ENCODE measurements at places on chromosomes 6 and 20. TPM values are rescaled to one million over a fixed set of nuclear protein-coding genes. Genes with fewer than 3 reads are reported as not detected.
A peak's percentile ranks its signal among the peaks of the same experiment; 100 is the strongest.

DNA sequence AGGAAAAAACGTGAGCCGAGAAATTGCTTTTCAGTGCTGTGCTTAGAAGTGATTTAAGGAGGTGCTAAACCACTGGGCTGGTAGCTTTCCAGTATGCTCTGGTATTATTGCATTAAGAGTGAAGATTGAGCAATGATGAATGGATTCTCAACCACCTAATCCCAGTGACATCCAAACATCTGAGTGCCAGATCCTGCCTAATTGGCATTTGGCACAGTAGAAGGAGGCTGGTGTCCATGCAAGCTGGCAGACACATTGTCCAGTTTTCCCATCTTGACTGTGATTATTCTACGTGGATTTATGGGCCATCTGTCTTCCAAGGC is 398.0 kb upstream of the PLCB4 start:
- DNase-seq: no peak

- no peak for DNase-seq
Measured at GRCh38 chr6:48747471-48747870, 636.5 kb upstream of the PTCHD4 start.

DNA sequence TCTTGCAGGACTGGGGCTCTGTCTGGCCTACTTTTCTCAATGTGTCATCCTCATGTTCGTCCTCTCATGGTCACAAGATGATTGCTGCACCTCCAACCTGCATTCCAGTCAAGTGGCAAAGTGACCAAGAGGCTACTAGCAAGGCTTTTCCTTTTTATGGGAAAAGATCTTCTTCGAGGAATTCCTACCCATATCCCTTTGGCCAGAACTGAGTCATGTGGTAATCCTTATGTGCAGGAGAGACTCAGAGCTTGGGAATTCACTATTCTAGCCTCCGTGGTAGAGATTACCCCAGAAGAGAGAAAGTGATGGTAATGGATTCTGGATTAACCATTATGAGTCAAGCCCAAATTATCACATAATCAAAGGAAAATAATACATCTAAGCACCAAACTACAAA is 162.7 kb downstream of the KCNQ5 start:
- no peak for DNase-seq

DNA sequence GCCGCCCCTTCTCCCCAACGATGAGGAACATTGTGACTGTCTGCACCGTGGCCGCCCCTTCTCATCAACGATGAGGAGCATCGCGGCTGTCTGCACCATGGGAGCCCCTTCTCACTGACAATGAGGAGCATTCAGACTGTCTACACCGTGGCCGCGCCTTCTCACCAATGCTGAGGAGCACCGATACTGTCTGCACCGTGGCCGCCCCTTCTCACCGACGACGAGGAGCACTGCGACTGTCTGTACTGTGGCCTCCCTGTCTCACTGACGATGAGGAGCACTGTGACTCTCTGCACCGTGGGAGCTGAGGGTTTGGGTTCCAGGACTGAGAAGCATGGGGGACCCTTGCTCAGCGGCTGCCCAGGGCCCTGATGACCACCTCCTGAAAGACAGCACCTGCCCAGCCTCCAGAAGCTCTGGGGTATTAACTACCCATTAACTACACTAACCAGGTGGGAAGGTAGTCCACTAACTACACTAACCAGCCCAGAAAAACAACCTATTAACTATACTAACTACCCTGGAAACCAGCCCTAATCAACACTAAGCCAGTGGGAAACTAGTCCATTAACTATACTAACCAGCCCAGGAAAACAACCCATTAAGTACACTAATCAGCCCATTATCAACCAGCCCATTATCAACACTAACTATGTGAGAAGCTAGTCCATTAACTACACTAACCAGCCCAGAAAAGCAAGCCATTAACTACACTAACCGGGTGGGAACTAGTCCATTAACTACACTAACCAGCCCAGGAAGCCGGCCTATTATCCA is 116.9 kb downstream of the TAF4 start:
- no peak for DNase-seq

DNA sequence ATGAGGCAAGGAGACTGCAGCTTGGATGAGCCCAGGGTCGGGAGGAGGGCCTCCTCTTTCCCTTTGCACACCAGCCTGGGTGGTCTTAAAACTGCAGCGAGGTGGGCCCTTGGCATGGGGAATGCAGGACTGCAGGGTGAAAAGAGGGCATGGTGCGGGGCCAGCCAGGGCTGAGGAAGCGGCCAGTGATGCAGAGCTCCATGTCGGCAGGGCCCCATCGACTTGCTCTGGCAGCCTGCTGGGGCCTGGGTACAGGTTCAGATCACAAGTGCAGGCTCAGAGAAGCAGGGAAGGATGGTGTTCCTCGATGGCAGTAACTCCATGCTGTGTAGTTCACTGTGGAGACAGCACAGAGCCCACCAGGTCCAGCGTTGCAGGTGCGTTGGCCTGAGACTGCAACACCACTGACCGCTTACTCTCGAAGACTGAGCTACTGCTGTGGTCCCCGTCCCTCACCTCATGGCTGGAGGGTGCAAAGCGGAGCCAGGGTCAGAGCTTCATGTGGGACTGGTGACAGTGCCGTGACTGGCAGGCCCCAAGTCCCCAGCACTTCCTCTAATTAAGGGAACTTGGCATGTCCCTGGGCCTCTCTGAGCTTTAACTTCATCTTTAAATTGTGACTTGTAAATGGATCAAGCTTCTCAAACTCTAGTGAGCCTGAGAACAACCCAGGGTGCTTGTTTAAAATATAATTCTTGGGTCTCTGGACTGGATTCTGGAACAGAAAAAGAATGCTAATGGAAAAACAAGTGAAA is 223.2 kb downstream of the SYNDIG1 start:
- DNase-seq: no peak

- no peak for DNase-seq
Measured at GRCh38 chr6:24060982-24061754, 64.8 kb upstream of the NRSN1 start.

DNA sequence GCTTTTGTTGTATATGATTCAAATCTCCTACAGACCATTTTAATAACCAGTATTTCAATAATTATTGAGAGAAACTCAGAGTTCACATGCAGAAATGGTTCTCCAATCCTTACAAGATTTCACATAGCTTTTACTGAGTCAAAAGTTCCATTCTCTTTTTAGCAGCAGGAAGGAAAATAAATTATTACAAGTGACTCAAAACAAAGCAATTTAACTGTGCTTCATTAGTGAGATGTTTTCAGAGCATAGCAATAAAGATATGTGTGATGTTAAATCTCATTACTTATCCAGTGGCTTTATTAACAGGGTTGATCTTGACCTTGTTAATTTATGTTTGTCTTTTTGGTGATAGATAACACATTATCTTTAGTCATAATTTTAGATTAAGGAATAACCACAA is 22.0 kb downstream of the KIF13A start:
- DNase-seq: peak; percentile 73

DNA sequence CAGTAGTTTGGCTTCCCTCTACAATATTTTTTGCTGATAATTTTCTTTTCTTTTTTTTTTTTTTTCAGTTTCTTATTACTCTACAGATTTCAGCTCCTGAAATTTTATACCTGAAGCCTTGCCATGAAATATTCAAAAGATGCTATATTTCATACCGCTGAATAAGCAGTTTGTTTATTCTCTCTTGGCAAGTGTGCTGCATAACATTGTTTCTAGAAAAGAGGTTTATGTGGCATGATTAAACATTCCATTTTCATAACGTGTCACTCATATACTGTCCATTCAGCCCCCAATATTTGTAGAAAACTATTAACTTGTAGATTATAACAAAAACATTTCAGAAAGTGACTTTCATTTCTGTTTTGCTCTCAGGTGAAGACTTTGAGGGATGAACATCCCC is 174.4 kb upstream of the NOX3 start:
- DNase-seq: no peak

DNA sequence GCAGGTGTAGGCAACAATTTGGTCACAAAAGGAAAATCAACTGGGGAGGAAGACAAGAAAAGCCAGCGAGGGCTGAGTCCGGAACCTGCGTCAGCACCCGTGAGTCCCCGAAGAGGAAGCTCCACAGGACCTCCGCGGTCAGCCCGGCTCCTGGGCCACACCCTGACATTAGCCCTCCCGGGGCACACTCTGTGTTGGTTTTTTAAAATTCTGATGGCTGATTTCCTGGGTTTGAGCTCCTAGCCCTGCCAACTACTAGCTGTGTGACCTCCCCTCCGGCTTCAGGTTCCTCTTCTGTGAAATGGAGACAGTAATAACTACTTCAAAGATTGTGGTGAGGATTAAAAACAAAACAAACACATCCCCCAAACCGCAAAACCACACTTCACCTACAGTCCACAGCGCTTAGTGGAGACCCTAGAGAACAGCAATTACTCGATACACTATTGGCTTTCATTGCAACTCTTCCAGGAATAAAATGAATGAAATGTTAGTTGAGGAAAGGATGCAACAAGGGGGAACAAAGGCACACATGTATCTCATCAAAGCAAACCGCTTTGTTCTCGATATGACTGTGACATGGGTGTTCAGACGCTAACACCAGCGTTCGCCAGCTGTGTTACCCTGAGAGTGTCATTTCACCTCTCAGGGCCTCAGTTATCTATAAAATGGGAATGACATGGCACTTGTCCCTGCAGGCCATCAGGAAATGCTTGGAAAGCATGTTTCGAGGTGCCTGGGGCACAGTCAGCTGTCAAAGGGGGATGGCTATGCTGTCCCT is 985 bp downstream of the ZBP1 start:
- peak; percentile 7 for DNase-seq

- no peak for DNase-seq
Measured at GRCh38 chr6:122361314-122361979, 38.0 kb upstream of the HSF2 start.

DNA sequence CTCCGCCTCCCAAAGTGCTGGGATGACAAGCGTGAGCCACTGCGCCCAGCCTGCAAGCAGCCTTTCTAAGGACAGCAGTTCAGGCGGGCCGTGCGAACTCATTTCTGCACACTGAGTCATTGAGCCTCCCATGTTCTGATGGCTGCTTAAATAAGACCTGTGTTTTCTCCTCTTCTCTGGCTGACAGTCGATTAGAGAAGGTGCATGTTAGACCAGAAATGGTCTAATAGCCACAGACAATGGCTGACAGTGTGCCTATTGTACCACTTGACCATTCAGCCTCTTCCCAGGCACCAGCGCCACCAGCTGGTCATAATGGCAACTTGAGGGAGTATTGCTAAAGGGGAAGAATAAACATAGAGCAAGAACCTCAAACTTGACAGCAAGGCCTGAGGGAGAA is 6.2 kb downstream of the CST11 start:
- DNase-seq: peak; percentile 82

GRCh38 chr20:24309596-24309995 is 159.8 kb upstream of the SYNDIG1 start:
- no peak for DNase-seq

GRCh38 chr6:2055143-2055542 is 190.3 kb downstream of the GMDS start:
- DNase-seq: no peak

DNA sequence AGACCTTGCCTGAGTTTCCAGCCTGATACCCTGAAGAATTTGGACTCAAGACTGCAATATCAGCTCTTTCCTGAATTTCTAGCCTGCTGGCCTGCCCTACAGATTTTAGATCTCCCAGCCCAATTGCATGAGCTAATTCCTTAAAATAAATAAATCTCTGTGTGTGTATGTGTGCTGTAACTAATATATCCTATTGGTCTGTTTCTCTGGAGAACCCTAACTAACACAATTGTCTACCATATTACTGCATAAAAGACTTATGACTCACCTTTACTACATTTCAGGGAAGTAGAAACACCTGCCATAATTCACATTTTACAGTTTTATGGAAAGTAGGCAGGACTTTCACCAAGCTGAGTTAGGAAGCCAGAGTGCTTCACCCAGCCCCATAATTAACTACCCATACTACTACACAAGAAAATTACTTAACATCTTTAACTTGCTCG is 90.7 kb upstream of the BEND6 start:
- DNase-seq: peak; percentile 40

DNA sequence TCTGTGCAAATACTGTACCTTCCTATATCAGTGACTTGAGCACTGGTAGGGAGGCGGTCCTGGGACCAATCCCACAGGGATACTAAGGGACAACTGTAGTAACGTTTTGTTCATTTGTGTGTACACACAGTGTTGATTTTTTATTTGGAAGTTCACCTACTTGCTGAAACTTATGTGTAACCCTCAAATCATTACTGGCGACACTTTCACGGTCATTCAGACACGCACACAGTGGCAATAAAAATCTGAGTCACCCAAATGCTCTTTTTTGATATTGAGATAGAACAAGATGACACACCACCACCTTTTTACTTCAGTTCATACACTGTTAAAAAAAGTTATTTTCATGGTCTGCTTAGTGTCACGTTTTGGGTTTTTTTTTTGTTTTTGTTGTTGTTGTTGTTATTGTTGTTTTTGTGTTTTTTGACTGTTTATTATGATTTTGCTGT is 79.8 kb downstream of the QKI start:
- no peak for DNase-seq

DNA sequence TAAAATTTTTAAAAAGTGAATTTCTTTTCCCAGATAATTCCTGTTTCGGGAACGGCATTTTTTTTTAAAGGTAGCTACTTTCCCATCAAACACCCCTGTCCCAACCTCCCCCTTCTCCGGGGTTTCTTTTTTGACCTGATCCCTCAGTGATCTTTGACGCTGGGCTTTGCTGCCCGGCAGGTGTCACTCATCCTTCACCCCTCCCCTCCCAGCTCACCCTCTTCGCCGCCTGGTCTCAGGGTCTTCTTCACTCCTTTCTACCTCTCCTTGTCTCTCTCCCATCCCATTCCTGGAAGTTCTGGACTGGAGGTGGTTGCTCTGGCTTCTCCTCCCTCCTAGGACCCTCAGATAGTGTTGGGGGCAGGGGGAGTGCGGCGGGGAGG is 329 bp upstream of the GPR6 start:
- no peak for DNase-seq

GRCh38 chr20:13758884-13759283 is 25.8 kb downstream of the ESF1 start:
- no peak for DNase-seq

GRCh38 chr6:112357791-112358190 is 10.7 kb downstream of the RFPL4B start:
- DNase-seq: peak; percentile 50

The SLC44A4 gene
- total RNA-seq: 0.17 TPM

The ATP9A gene
- total RNA-seq: 39.7 TPM

The AGPAT4 gene
- total RNA-seq: 11.3 TPM

The BPIFB2 gene
- total RNA-seq: not detected

The COL11A2 gene
- 0.28 TPM for total RNA-seq

The LPA gene
- total RNA-seq: not detected

The ENPP5 gene
- not detected for total RNA-seq

The ARFGEF3 gene
- total RNA-seq: 5.8 TPM

The CST4 gene
- not detected for total RNA-seq

The EMILIN3 gene
- 0.09 TPM for total RNA-seq
